Muscle of arm (tissue), 14 donors: ENCODE measurements at places on chromosomes 7 and 10. TPM values are rescaled to one million over a fixed set of nuclear protein-coding genes. Genes with fewer than 3 reads are reported as not detected.

The CYP2C8 gene
- 0.63 TPM for polyA plus RNA-seq

The HOXA3 gene
- 15.7 TPM for polyA plus RNA-seq

The HIP1 gene
- polyA plus RNA-seq, result 21.7 TPM

The PON1 gene
- not detected for polyA plus RNA-seq

The TRAPPC14 gene
- 12.2 TPM for polyA plus RNA-seq

The FAM237B gene
- polyA plus RNA-seq, result not detected

The NPC1L1 gene
- 0.18 TPM for polyA plus RNA-seq

The ZNF273 gene
- 6.4 TPM for polyA plus RNA-seq

The PRLHR gene
- polyA plus RNA-seq, result not detected

The TAF3 gene
- polyA plus RNA-seq, result 6.1 TPM

The SFTPA1 gene
- polyA plus RNA-seq, result not detected

The UCN3 gene
- not detected for polyA plus RNA-seq

The C10orf71 gene
- 22.5 TPM for polyA plus RNA-seq

The CYP2C19 gene
- not detected for polyA plus RNA-seq

The POM121C gene
- polyA plus RNA-seq, result 61.2 TPM

- DNase-seq, result no peak
These were observed 3.5 kb downstream of the TSC22D4 start for GRCh38 chr7:100475549-100475948.

GRCh38 chr10:123759501-123760031, 93.4 kb downstream of the GPR26 start:
- no peak for DNase-seq

- DNase-seq, result no peak
These were observed 186.6 kb downstream of the DPY19L1 start for GRCh38 chr7:34850681-34851080.

DNA sequence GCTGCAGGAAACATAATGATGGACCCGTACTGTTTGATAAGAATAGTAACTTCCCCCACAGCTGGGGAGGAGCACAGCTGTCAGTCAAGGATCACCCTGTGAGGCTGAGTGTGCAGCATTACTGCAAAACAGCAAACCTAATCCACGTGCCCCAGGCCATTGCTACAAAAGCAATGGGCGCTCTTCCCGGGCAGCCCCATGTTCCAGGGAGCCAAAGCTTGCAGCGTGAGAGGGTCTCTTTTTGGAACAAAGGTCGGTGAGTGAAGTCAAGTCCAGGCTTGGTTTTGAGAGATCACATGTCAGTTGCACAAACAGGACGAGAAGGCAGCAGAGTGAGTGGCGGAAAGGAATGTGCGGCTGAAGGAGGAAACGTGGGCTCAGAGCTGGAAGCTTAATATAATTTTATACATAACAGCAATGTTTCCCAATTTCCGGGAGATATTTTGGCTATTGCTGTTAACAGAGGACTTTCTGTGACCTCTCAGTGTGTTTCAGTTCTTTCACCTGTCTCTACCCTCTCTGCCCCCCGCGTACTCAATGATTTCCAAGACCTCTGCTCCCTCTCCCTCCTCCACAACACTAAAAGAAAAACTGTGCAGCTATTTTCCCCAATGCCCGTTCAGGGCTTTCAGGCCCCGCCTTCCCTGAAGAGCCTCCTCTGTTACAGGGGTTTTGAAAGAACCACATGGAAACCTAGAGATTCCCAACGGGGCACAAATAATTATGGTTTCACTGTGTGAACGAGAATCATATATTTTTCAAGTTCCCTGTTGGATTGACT, 128.9 kb downstream of the MTPAP start:
- DNase-seq, result peak; percentile 13

DNA sequence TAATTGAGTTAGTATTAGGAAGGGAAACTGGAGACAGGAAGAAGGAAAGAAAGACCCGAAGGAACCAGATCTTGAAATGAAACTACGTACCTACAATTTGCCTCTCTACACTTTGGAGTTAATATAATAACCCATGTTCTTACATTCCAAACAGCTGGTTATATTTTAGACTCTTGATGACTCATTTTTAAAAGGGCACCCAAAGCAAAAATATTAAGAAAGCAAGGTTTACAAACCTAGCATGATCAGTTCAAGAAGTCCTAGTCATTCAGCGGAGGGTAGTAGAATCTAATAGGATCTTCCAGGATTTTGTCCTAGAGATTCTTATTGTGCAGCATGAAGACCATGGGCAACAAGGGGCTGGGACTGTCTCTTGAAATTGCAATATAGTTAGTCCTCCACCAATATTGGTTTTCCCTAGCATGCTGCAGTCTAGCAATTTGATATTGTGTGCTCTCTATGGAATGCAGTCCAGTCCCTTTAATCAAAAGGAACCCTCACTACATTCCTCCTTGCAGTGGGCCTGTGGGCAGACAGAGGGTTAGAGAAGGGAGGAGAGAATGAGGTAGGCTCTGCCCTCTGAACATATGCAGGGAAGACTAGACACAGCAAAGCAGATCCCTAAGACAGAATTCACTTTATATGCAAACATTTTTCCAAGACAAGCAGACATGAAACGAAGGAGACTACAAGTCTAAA, 230.3 kb downstream of the INHBA start:
- no peak for DNase-seq

- DNase-seq, result no peak
These were observed 376.5 kb downstream of the KCNMA1 start for GRCh38 chr10:77261146-77261545.

GRCh38 chr10:103077020-103077419, 116.1 kb downstream of the NT5C2 start:
- no peak for DNase-seq

DNA sequence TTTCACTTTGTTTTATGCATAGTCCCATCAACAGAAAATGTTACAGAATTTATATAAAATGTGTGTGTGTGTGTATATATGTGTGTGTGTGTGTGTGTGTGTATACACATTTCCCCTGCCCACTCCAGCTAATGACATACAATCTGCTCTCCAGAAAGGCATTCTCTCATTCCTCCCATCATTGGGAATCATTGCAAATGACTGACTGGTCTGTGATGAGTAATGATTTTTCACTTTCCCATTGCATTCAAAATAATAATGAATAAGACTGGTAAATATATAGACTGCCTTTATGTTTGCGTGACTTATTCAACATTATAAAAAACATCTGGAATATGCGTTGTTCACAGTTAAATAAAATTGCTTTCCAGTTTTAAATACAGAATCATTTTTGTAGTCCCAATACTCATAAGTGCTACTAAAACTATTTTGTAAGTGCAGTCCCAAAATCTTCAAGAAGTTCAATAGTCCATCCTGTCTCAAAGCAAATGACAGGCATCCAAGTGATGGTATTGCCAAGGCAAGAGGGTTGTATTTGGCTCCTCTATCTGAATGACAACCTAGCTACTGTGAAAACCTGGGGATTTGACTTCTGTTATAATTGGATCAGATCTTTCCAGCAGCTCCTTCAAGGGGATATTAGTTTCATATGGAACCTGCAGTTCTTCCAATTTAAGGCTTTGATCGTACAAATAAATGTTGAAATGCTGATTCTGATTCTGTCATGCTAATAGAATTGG, 150.9 kb downstream of the POLR1F start:
- DNase-seq, result no peak

DNA sequence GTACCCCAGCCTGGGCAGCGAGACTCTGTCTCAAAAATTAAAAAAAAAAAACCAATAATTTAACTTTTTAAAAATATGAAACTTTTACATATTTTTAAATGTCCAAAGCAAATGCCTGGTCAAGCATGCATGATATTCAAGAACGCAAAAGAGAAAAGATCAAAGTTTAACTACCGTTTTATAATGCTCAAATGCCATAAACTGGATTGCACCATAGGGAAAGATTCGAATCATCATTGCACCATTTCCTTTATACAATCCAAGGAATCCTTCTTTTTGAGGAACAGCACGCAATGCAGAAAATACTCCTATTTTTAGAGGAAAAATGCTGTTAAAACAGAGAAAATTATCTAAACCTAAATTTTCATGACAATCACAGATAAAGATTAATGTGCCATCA, 20.9 kb downstream of the SLC25A16 start:
- DNase-seq, result no peak

- no peak for DNase-seq
These were observed 223.0 kb downstream of the ELFN1 start for GRCh38 chr7:1893036-1893435.

GRCh38 chr7:50974240-50974639, 191.5 kb upstream of the GRB10 start:
- DNase-seq, result no peak

DNA sequence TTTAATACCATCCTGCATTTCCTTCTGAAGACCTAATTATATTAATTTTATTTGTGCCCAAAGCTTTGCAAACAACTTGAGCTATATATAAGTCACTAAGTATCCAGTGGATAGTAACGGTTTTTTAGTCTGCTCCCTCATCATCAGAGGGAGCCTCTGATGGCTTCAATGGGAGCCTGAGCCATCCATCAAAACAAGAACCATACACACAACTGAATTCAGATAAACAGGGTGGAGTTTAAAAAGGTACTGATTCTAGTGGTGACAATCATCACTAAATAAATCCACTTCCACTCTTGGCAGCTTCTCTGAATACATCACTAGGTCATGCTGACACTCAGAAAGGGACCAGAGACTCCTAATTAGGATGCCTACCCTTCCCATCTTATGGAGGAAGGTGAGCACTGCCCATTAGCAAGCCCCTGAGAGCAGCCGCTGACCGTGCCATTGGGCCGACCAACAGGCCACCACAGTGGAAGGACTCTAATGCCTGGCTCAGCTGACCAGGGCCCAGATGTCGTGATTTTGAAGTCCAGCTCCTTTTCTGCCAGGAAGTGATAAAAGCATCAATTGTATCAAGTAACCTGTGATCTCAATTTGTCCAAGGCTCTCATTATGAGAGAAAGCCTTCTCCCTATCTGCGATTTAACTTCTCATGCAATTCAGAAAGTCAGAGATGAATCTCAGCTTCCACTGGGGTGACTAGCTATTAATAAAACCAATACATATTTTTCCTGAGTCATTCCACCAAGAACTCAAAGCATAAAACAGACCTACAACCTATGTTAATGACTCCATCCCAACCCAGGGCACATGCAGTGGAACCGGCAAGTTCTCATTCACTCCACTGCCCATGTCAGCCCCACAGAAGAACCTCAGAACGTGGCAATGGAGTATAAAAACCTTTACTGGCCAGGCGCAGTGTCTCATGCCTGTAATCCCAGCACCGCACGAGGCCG, 13.1 kb downstream of the VOPP1 start:
- DNase-seq, result no peak

GRCh38 chr10:89952751-89953150, 251.4 kb downstream of the KIF20B start:
- DNase-seq, result no peak

- DNase-seq, result no peak
These were observed 12.9 kb downstream of the MMRN2 start for GRCh38 chr10:86944471-86944870.

DNA sequence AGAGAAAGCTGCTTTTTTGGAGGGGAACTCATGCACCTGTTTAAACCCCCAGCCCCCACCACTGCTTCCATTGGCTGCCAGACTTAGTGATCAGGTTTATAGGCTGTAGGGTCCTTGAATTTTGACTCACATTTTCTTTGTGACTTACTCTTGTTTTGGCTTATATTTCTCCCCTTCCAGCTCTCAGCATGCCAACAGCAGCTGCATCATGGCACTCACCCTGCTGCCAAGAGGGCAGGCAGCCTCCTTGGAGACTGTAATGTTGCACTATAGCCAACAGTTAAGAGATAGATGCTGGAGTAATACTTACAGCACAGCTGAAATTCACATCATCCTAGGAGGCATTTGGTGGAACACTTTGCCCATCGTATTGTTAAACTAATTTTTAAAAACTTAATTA, 98.0 kb upstream of the GLCCI1 start:
- DNase-seq, result peak; percentile 46

DNA sequence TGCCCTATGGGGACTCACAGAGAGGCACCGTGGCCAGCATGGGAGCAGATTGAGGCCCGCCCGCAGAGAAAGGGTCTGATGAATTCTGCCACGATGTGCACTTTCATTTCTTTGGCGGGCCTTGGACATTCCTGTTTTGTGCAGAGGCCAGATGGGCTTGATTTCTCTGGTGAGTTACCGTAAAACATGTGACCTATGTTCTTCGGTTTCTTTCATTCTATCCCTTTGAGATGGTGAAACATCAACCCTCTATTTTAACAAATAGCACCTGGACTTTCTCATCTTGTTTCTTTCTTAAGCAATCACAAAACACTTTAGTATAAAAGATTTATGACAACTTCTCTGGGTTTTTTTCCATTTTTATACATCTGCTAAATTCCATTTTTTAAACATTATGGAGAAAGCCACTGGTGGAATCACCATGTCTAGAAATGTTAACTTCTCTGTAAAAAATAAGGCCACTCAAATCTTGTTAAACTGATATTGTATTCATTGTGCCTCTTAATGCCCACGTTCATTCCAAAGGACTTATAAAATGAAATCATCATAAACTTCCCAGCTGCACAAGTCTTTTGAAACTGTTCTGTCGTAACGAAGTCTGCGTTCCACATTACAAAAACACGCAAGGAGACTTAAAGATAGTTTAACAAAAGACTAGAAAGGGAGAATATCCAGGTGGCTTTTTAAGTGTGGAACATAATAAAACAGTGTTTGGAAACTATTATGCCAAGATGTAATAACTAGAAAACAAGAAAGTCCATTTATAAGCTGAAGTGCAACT, 21.4 kb upstream of the ODAD2 start:
- DNase-seq, result no peak

DNA sequence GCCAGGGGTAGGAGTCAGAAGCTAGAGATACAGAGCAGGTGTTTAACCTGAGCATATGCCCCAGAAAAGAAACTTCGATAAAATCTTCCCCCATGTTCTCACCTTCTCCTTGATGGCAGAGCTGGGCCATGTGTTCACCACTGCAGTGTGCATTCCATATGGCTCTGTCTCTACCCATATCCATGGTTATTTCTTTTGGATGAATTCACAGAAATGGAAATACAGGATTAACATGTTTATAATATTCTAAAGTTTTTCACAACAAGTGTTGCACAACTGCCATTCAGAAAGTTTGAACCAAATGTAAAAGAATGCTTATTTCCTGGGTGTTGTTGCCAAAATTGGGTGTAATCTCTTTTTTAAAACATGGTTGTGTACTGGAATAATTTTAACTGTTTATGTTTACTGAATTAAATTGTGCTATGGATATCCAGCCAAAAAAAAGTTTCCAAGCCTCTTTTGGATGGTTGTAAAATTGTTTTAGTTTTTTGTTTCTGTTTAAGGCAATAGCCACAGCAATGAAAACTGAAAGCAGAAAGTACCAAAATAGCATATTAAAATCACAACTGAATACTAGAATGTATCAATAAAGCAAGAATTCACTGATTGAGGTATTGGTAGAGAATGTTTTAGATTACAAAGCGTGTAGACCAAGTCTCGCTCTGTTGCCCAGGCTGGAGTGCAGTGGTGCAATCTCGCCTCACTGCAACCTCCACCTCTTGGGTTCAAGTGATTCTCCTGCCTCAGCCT, 19.9 kb upstream of the CCNY start:
- no peak for DNase-seq
